ENCODE measurements at places on chromosomes 13 and 19.

- H3K4me3 ChIP-seq = no peak overlapping the region
- H3K27me3 ChIP-seq = peaks cover 13% of the 10 kb centered on the region
- no peak for DNase-seq
- H3K36me3 ChIP-seq = no peaks in the 10 kb centered on the region
These were observed 1.4 kb upstream of the C2CD4C start for GRCh38 chr19:410243-410781.

DNA sequence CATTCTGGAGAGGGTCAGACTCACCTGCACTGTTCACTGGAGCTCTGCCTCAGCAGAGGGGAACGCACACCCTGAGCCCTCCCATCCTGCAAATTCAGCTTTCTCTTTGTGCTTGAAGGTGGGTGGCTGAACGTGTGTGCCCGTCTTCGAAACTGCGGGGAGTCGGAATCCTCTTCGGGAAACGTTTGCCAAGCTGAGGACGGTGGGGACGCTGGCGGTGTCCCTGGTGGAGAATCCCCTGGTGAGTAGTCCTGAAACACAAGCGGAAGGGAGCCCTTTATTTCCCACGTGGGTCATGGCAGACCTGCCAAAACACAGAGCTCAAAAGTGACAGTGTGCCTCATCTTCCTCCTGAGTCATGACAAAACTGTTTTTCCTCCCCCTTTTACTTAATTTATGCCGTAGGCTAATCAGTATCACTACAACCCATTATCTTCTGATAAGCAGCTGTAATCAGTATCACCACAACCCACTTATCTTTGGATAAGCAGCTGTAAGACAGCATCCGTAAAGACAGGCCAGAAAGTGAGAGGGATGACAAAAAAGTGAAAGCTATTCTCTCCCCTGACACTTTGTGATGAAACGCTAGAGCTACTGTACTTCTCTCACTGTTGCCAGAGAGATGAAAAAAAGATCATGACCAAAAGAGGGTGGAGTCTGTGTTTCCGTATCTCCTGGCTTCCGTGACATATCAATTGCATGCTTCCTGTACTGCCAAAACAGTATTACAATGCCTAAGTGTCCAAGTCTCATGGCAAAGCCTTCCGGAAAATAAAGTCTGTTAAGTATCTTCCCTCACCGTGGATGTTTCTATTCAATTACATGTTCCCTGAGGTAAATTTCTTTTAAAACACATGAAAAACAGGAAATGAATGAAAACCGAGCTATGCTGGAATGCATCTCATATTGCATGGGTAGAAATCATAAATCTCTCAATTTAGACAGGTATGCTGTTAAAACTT is 155.5 kb downstream of the TBC1D4 start:
- H3K4me1 ChIP-seq = no peaks in the 10 kb centered on the region
- no peak overlapping the region for H3K4me3 ChIP-seq
- no peaks in the 10 kb centered on the region for H3K36me3 ChIP-seq
- H3K27me3 ChIP-seq = no peaks in the 10 kb centered on the region
- DNase-seq = peak; percentile 60

DNA sequence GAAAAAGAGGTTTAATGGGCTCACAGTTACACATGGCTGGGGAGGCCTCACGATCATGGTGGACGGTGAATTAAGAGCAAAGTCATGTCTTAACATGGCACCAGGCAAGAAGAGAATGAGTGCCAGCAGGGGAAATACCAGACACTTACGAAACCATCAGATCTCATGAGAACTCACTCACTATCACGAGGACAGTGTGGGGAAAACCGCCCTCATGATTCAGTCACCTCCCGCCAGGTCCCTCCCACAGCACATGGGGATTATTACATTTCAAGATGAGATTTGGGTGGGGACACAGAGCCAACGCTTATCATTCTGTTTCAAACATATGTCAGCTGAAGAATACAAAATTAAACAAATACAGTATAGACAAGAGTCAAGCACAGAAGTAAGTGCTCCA is 165.1 kb downstream of the PCCA start:
- no peaks in the 10 kb centered on the region for H3K4me1 ChIP-seq
- H3K36me3 ChIP-seq = no peaks in the 10 kb centered on the region
- H3K27ac ChIP-seq = no peak overlapping the region
- no peak overlapping the region for H3K4me3 ChIP-seq
- no peaks in the 10 kb centered on the region for H3K27me3 ChIP-seq

DNA sequence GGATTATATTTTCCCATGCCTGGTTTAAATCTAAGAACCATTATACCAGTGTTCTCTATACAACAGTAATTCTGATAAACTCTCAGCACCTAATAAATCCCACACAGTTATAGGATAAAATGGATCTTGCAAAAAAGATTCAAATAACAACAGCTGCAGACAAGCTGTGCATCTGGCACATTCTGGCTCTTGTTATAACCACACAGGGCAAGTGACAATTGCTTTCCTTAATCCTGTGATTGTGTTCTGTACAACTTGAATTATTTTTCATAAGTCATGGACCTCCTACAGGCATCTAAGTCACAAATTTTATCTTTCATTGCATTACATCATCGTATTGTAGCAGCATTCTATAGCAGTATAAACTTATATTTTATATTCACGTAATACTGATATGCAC is 948.3 kb downstream of the SLITRK1 start:
- no peak overlapping the region for H3K4me3 ChIP-seq
- no peaks in the 10 kb centered on the region for H3K27me3 ChIP-seq
- no peak for DNase-seq
- H3K4me1 ChIP-seq = no peaks in the 10 kb centered on the region
- no peaks in the 10 kb centered on the region for H3K36me3 ChIP-seq

DNA sequence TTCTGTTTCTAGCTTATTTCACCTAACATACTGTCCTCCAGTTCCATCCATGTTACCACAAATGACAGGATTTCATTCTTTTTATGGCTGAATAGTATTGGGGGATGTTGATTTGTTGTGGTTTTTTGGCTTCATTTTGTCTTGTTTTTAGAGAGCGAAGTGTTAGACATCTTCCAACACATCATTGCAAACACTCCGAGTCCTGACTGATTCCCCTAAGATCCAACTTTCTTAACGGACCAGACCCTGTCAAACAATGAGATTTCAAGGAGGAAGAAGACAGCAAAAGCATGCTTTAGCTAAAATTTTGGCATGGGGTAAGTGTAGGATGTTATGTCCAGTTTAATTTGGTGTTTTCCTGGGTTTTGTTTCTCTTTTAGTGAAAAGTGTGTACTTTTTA is 3.8 kb upstream of the CASP14 start:
- H3K36me3 ChIP-seq = no peaks in the 10 kb centered on the region
- no peaks in the 10 kb centered on the region for H3K27me3 ChIP-seq
- H3K27ac ChIP-seq = no peak overlapping the region
- no peak overlapping the region for H3K4me3 ChIP-seq

DNA sequence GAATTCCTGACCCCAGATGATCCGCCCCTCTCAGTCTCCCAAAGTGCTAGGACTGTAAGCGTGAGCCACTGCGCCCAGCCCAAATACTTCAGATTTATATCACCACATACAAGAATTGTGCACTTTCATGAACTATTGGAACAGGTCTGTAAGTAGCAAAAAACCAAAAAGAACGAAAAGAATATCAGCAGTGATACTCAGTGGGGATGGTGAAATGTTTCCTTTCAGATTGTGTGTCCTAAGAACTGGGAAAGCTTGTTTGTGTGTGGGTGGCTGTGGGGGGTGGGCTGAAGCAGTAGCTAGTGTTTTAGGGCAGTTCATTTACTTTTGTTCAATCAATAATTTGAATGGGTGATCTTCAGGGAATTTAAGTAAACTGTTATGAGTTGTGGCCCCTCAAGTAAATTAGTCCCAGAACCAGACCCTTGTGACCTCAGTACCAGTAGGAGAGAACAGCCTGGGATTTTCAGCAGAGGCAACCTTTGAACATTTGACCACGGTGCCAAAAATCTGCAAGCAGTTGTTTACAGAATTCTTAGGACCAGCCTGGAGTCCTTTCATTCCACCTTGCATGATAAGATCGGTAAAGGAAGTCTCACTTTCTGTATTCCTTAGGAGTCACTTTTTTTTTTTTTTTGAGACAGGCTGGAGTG is 106.6 kb downstream of the LRCH1 start:
- H3K27ac ChIP-seq = no peak overlapping the region
- H3K27me3 ChIP-seq = no peaks in the 10 kb centered on the region
- no peak overlapping the region for H3K4me3 ChIP-seq
- no peaks in the 10 kb centered on the region for H3K36me3 ChIP-seq
- DNase-seq = no peak

DNA sequence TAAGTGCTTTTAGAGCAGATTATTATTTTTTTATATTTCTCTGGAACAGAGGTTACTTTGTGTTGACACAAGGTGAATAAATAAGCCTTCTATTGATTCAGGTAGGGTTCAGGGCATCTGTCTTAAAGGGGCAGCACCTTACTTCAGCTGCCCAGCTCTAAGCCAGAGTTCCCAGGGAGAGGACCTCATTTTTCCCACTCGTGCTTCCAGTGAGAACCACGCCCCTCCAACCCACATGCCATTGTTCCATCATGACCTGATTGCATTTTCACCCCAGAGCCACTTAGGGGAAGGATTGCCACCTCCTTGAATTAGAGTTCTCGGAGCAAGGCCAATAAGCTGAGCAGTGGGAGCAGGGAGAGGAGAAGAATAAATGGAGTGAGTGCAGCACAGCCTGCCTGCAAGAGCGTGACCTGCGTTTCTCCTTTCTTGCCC is 104.3 kb upstream of the FRY start:
- H3K27ac ChIP-seq = no peak overlapping the region
- no peaks in the 10 kb centered on the region for H3K27me3 ChIP-seq
- DNase-seq = no peak
- no peak overlapping the region for H3K4me3 ChIP-seq
- no peaks in the 10 kb centered on the region for H3K36me3 ChIP-seq
- no peaks in the 10 kb centered on the region for H3K4me1 ChIP-seq

Measured in fibroblast of lung (primary cell).